Left ventricle myocardium inferior (tissue), 1 donor: ENCODE measurements at places on chromosomes 5 and 9. TPM values are rescaled to one million over a fixed set of nuclear protein-coding genes. Genes with fewer than 3 reads are reported as not detected.
A peak's percentile ranks its signal among the peaks of the same experiment; 100 is the strongest.

GRCh38 chr5:145718956-145719355 is 116.2 kb downstream of the PRELID2 start:
- DNase-seq: no peak
- H3K36me3 ChIP-seq: no peaks in the 10 kb centered on the region
- H3K4me3 ChIP-seq: no peak overlapping the region

DNA sequence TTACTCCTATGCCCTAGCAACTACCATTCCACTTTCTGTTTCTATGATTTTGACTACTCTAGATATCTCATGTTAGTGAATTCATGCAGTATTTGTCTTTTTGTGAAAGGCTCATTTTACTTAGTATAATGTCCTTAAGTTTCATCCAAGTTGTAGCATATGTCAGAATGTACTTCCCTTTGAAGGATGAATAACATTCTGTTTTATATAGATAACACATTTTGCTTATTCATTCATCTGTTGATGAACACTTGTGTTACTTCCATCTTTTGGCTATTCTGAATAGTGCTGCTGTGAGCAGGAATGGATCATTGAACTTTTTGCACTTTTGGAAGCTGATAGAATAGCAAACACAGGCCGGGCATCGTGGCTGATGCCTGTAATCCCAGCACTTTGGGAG is 140.2 kb upstream of the MYO10 start:
- no peaks in the 10 kb centered on the region for H3K36me3 ChIP-seq
- no peaks in the 10 kb centered on the region for H3K27me3 ChIP-seq
- no peak overlapping the region for H3K4me3 ChIP-seq
- DNase-seq: no peak
- no peak overlapping the region for H3K27ac ChIP-seq

DNA sequence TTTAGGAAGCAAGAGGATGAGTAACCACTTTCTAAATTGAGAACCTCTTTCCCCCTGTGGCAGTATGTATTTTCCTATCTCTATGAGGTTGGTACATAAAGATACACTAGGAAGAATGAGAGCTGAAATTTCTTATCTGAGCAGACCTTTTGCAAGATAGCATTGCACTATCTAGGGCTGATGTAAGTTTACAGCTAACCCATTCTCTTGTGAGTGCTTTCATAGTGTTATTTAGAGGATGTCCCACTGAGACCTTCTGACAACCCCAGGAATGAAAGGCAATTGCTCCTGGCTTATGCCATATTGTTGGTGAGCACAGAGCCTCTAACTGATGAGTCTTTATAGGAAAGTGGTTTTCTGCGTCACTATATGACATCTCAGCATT is 1209.3 kb upstream of the CDH6 start:
- H3K4me1 ChIP-seq: no peaks in the 10 kb centered on the region
- no peak for DNase-seq
- H3K27ac ChIP-seq: no peak overlapping the region
- no peaks in the 10 kb centered on the region for H3K36me3 ChIP-seq
- no peaks in the 10 kb centered on the region for H3K27me3 ChIP-seq

DNA sequence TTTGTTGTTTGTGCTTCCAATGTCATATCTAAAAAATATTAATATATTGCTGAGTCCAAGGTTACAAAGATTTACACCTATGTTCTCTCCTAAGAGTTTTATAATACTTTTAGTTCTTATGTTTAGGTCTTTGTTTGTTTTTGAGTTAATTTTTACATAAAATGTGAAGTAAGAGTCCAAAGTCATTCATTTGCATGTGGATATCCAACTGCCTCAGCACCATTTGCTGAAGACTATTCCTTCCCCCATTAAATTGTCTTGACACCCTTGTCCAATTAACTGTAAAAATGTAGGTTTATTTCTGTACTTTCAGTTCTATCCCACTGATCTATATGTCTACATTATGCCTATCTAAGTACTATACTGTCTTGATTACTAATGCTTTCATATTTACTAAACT is 35.7 kb downstream of the TTC33 start:
- no peak overlapping the region for H3K4me3 ChIP-seq
- DNase-seq: no peak
- H3K27me3 ChIP-seq: no peaks in the 10 kb centered on the region
- H3K27ac ChIP-seq: no peak overlapping the region
- H3K4me1 ChIP-seq: no peaks in the 10 kb centered on the region

- no peak for DNase-seq
- H3K4me1 ChIP-seq: peaks cover 50% of the 10 kb centered on the region
- peak overlapping the region; percentile 89 for H3K27ac ChIP-seq
Observed at GRCh38 chr5:160169326-160169725, 50.1 kb upstream of the PWWP2A start.

DNA sequence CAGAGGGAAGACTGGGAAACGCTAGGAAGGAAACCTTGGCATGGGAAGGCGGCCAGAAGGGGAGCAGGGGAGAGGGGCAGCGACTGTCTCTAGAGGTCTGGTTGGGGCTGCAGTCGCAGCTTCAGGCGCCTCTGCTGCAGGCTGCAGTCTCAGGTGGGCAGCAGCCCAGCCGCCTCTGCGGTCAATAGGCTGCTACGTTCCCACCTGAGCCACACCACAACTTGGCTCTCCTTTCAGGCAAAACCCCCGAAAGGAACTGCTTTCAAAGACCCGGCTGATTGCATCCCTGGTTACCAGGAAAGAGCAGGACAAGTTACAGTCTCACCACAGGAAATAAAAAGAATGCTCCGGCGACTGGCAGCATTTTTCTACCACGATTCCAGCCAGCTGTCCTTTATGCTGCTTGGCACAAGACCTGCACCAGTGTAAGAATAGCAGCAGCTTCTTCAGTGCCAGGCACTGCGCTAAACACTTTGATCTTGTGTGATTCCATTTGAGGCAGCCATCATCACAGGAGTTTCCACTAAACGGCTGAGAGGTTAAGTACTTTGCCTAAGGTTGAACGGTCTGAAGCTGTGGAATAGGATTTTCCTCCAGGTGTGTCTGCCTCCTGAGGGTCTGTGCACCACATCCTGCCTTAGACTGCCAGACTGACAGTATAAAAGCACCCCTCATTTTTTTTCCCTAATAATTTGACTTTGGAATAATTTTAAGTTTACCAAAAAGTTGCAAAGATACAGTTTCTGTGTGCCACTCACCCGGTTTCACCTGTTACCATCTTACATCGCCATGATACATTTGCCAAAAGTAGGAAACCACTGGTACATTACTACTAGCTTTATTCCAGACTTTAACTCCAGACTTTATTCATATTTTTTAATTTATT is 7.5 kb downstream of the RPS14 start:
- H3K36me3 ChIP-seq: peaks cover 40% of the 10 kb centered on the region
- DNase-seq: no peak
- no peaks in the 10 kb centered on the region for H3K27me3 ChIP-seq
- peaks cover 23% of the 10 kb centered on the region for H3K4me1 ChIP-seq
- H3K27ac ChIP-seq: peak overlapping the region; percentile 81
- H3K4me3 ChIP-seq: no peak overlapping the region

DNA sequence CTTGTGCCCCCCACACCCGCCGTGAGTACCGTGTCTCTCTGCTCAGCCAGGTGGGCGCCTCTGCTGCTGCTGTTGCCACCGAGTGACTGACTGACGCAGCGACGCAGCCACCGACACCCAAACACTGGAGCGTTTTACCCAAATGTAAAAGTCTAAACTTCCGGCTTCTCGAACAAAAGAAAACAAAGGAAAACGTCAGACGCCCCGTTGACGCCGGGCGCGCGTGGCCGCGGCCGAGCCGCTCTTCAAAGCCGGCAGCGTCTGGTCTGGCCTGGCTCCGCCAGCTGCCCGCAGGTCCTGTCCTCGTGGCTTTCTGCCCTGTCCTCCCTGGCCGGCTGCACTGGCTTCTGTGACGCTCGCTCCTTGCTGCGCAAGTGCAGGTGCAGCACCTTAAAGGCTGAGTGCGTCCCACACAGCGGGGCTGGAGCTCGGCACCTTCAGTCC is 41.4 kb upstream of the CLPTM1L start:
- peak overlapping the region; percentile 76 for H3K4me3 ChIP-seq
- peaks cover 61% of the 10 kb centered on the region for H3K27me3 ChIP-seq
- no peaks in the 10 kb centered on the region for H3K36me3 ChIP-seq
- peak overlapping the region; percentile 45 for H3K27ac ChIP-seq

DNA sequence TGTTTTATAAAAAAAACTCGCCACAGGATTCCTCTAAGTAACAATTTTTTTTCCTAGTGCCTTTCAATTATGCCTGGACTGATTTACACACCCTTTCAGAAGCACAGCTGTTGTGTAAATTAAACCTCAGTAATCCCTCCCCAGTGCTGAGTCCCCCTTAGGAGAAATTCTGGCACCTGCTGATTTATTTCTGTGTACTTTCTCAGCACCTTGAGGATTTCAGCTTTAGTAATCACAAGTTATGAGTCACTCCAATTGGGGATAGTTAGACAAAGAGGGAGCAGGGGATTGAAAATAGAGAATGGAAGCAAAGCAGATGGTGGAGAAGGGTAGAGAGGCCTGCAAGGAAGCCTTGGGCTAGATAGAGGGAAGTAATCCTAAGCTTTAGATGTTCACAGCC is 171.7 kb downstream of the TTLL11 start:
- no peak overlapping the region for H3K27ac ChIP-seq
- H3K4me3 ChIP-seq: no peak overlapping the region
- DNase-seq: no peak
- no peaks in the 10 kb centered on the region for H3K27me3 ChIP-seq

The GDNF gene
- 0.27 TPM for total RNA-seq

The NEURL1B gene
- 24.0 TPM for total RNA-seq

The HARS2 gene
- 27.8 TPM for total RNA-seq
